IPS-NIHi11 (cell line): ENCODE measurements at places on chromosomes 2 and 18.

GRCh38 chr2:150402953-150403352 is 84.5 kb downstream of the RND3 start:
- DNase-seq: no peak

GRCh38 chr2:200679127-200679526 is 93.3 kb downstream of the AOX1 start:
- DNase-seq: no peak

DNA sequence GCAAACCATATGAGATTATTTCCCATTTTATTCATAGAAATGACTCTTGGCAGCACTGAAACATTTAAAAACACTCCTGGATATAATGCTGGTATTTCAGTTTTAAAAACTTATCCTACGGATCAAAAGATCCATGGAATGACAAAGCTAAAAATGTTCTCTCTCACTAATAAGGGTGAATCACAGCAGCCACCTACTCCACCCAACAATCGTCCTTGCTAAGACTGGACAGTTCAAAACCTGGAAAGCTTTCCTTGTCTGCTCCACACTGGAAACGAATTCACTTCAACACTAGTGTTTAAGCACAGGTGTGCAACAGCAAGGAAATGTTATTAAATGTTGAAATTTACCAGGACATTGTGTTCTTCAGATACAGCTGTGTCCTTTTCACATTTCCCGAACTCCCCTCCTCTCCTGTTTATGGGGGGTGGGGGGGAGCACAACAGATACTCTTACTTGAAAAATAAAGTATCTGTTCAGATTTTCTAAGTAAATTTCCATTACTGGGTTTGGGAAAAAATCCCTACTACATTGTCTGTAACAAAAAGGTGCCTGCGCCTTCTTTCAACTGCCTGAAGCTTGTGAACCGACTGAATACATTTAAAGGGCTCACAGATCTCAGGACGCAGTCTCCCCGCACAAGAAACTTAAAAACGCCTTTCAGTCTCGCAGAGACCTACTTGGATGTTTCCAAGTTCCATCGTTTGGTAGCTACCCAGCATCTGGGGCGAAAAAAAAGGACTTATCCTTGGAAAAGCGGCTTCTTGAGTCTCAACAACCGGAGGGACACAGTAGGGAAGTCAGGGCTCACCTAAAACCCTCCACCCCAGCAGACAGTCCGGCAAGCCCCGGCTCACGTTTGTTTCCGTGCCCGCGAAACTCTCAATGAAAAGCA is 1.3 kb downstream of the YWHAQ start:
- DNase-seq: no peak

GRCh38 chr2:219521066-219521880 is 7.0 kb downstream of the ASIC4 start:
- peak; percentile 91 for DNase-seq

DNA sequence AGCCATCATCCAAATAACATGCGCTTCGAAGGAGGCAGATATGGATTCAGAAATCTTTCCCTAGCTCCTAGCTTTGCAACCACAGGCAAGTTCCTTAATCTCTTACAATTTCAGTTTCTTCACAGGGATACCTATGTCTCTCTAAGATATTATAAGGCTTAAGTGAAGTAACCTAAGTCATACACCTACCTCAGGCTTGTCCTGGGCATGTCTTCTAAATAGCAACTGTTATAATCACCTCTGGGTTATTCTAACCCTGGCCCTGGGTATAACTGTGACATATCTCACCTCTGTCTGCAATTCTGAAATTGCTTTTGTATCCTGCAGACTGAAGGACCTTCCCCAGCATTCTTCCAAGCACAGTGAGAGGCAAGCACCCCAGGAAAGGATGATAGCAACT is 8.3 kb upstream of the TBC1D8 start:
- no peak for DNase-seq

GRCh38 chr2:196337208-196337953 is 166.0 kb upstream of the STK17B start:
- DNase-seq: peak; percentile 54

DNA sequence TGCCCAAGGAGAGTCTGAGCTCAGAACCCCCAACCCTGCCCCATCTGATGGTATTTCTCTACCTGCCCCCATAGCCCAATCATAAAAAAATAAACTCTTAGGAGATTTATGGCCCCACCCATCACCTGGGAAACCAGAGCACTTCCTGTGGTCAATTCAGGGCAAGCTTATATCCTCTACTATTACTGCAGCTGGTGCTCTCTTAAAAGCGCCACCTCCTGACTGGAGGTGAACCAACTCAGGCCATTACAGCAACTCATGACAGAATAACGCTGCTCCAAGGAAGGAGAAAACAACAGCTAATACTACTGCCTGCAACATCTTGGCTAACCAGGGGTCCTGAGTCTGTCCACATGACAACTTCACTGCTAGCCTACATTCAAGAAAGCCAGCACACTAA is 195.7 kb downstream of the MTCL1 start:
- DNase-seq: no peak
